ENCODE measurements at places on chromosomes 1 and 21.

GRCh38 chr1:17763417-17763816, 8.3 kb downstream of the ACTL8 start:
- no peak for DNase-seq

DNA sequence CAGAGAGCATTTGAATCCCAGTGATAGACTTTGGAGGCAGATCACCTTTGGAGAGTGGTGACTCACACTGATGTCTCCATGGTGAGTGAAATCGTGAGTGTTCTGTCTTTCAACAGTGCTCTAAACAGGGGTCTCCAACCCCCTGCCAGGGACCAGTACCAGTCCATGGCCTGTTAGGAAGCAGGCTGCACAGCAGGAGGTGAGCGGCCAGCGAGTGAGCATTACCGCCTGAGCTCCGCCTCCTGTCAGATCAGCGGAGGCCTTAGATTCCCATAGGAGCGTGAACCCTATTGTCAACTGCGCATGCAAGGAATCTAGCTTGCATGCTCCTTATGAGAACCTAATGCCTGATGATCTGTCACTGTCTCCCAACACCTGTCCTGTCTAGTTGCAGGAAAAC, 61.8 kb upstream of the B3GALNT2 start:
- DNase-seq = no peak

DNA sequence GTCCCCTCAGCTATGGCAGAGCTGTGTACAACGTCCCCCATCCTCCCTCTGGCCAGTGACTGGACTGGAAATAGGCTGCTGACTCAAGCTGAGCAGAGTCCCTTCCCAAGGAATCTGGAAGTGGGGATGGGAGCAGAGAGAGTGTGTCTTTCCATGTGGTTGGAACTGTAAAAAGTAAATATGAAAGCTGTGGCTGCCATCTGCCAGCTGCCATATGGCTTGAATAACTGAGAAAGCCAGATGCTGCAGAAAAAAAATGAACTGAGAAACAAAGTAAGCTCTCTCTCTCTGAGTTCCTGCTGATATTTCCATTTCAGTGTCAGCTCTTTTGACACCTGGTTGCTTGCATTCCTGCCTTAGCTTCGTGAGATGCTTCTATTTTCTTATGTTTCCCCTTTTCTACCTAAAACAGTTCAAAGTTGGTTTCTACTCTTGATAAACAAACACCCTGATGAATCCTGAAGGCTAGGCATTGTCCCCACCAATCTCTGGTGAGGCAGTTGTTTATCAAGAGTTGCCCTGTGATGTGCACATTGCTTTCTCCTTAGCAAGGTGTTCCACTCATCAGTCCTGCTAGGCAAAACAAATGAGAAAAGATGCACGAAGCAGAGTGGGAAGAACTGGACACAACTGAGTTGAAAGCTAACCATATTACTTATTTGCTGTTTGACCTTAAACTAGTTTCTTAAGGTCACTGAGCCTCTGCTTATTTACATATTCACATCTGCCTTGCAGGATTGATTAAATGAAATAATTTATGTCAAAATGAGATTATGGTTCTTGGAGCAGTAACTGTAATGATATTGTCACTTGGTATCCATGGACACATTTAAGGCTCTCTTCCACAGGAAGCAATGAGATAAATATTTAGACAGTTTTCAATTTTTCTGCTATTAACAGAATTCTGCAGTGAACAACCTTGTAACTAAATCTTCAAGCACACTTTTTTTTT, 16.6 kb upstream of the DR1 start:
- no peak for DNase-seq

DNA sequence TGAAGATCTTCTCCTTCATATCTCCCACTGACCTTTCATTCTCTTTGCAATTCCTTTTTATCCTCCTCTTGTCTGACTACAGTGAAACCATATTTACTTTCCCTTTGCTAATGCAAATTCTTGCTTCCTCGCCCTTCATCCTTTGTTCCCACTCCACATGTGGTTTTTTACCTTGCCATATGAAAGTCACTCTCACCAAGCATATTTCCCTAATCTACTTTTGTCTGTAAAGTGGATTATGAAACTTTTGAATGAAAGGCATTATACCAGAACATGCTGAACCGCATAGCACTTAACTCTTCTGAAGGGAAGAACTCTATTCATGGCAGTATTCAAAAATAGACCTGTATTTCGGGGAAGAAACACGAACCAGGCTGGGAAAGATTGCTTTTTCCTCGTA, 8.0 kb upstream of the TMPRSS15 start:
- no peak for DNase-seq
